ENCODE measurements at places on chromosomes 2 and 18.

DNA sequence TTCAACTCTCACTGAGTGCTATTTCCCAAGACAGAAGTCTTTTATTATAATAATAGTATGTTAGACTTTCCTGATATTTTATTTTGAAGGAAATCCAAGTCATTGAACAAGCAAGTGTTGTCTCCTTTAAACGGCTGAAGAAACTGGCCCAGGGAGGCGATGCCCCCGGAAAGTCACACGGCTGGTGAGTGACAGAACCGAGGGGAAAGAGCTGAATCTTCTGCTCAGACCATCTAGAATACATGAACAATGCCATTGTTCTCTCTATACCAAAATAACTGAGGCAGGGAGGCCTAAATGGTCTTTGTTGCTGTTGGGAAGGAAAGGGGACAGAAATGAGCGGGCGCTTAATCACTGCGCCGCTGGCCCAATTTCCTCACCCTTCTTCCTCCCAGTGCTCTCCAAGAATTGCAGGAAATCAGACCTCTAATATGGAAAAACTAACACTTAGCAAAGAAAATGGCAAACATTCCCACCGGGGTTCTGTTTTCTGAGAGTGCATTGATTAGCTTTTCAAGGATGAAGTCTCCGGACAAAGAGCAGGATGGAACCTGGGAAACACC is 101.5 kb downstream of the KLF7 start:
- DNase-seq = no peak

- no peak for DNase-seq
Observed at GRCh38 chr2:122329278-122329677, 573.8 kb downstream of the TSN start.

GRCh38 chr2:6676776-6677175 is 188.9 kb downstream of the CMPK2 start:
- DNase-seq = no peak

GRCh38 chr2:206921529-206921928 is 17.8 kb upstream of the CPO start:
- no peak for DNase-seq

DNA sequence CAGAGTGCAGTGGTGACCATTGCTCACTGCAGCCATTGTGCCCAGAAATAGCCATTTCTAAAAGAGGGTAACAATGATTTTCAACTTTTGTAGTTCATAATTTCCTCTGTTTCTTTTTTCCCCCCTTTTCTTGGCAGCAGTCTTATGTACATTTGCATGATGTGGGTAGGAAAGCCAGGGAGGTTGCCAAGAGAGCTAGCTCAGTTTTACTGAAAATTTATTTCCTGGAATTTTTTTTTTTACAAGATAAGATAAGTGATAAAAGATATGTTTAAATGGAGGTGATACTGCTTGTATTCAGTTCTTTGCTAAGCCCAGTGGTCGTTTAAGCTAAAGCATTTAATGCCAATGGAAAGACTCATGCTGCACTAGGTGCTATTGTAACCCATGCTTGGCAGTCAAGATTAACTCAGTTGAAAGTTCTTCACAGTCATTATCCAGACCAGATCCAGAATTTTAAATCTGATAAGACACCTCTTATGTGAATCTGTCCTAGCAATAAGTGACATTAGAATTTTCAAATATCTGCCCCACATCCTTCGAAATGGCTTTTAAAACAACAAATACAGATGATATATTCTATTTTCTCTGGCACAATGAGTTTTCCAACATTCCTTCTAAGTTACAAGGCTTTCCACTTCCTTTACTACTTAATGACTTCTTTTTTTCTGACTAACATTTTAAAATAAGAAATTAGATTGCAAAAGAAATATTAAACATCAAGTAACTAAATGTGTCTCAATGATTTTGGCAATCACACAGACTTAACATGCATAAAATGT is 4.4 kb upstream of the ATP8B1 start:
- DNase-seq = no peak

- no peak for DNase-seq
Observed at GRCh38 chr2:193428336-193428818, 1233.6 kb upstream of the TMEFF2 start.

GRCh38 chr2:128733450-128733849 is 414.8 kb upstream of the HS6ST1 start:
- DNase-seq = no peak

DNA sequence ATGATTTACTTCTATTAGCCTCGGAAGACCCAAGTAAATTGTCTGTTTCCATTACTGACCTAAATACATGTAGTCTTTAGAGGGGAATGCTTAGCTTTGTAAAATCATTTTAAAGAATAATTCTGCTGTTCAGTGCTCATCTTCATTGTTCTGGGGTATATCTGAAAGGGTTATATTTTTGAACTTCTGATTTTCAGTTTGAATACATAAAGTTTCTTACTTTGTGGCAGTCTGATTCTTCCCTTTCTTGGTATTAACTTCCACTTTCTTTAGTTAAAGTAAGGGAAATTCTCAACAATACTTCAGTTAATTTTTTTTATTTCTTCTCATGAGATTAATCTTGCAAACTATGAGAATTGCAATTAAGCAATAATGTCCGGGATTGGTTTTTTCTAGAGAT is 148.4 kb downstream of the DOCK10 start:
- DNase-seq = no peak

GRCh38 chr18:23540867-23541266 is 37.6 kb downstream of the RMC1 start:
- DNase-seq = no peak

- DNase-seq = no peak
Observed at GRCh38 chr18:8742387-8743361, 37.3 kb downstream of the MTCL1 start.

DNA sequence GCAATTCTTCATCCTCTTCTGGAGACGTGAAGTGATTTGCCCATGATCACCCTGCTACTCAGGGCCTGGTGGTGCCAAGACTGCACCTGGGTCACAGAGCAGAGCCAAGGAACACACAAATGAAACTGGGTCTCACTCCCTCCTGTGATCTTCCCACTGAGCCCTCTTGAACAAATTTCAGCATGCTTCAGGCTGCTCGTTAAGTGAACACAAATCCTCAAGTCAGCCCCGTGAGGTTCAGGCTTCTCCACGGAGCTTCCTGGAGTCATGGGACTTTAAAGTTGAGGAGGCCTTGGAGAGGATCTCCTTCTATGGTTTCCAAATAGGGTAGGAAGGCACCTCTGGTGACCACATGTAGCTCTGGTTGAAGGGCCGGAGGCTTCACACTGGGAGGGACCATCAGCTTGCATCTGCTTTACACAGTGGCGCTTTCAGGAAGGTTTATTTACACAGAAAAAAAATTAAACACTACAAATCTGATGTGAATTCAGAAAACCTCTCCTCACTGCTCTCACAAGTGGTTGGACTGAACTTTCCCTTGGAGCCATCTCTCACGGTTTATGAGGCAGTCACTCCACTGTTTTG is 255.4 kb downstream of the LOXHD1 start:
- no peak for DNase-seq

GRCh38 chr18:41921770-41922169 is 33.3 kb upstream of the PIK3C3 start:
- DNase-seq = no peak

DNA sequence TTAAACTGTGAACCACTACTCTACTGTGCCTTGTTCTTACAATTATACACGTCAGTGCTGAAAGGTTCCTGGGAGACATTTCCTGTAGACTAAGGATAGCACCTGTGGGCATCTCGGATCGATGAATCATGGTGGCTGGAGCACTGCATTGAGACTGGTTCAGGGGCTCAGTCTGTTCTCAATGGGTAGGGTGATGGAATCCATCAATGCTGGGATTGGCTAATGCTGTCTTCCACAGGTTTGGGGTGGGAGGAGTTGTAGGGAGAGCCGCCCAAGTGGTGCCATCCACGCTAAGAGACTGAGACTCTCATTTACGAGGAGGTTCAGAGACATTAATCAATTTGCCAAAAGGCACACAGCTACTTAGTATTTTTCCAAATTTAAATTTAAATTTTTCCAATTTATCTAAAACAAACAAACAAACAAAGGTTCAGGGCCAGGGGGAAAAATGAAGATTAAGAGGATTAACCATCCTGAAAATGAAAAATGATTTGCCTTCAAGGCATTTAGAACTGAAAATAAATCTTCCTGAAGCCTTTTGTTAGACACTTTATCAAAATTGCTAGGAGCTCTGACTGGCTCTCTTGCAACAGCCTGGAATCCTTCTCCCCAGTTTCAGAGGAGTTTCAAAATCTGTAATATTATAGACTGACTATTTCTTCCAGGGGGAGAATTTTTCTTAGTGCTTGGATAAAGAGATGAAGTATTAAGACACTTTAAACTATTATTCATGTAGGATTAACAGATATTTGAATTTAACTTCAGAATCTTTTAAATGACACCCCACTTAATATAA is 359.2 kb downstream of the TGIF1 start:
- DNase-seq = no peak

DNA sequence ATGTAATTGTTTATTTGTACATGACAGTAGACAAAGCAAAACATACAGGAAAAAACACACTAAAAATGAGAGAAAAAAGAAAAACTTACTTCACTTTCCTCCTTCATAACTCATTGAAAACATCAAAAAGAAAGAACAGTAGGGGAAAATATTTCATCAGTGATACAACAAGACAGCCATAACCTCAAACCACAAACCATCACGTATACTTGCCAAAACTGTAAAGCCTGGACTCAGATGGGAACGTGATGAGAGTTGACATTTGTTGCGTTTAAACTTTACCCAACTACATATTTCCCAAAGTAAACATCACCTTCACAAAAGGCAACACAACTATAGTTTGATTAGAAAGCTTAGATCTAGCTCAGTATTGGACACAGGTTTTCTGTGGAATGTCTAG is 278.2 kb upstream of the COL3A1 start:
- no peak for DNase-seq

DNA sequence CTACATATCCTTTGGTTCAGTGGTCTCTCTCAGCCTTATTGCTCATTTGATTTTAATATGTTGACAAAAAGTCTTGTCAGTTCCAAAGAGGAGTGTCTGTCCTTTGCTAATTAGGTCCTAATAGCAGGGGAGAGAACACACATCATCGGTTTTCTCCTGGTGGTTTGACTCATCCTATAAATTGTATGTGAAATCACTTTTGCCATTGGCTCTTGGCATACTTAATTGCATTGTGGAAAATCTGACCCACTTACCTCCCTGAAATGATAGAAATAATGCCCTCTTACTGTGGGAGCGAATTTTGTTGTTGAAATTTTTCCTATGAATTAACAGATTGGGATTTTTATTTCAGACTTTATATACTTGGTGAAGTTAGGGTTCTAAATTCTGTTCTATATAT is 58.3 kb downstream of the MTCL1 start:
- no peak for DNase-seq

DNA sequence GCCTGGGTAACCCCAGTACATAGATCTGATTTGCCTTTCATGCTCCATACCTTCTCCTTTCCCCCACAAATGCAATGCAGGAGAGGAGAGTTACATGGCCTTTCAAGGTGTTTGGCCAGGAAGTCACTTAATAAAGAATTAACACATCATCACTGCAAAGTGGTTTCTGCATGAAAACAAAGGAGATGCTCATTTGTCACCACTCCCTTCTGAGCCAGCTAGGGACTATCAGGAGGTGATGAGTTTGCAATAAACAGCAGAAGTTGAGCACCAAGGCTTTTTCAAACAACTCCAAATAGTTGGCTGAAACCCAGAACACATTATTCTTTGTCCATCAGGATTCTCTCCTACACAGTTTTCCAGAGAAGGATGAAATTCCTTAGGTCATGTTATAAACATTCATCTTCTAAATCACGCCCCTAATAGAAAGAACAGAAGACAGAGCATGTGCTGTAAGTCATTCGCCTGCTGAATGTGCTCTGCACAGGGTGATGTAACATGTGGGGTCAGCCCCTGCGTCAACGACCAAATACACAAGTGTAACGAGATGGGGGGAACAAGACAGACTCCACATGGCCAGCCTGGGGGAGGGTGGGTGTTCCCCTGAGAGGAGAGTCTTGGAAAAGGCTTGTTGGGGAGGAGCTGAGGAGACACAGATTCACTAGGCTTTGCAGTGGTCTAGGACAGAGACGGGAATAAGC is 87.3 kb upstream of the RMDN2 start:
- DNase-seq = no peak

DNA sequence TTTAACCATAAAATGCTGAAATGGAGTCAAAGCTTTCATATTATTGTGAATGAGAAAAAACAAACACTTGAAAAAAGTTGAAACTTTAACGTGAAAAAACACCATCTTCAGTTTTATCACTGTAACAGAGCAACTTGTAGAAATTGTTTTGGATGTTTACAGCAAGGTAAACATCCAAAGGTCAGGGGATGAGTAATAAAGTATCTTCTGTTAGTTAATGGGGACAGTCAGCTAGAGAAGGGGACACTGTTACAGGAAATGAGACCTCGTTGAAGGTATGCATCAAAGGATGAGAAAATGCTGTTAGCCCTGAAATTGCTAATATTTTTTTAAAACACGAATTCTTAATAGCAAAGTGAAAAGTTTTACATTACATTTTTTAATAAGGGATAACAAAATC is 2.9 kb downstream of the RHBDD1 start:
- no peak for DNase-seq

GRCh38 chr2:113227290-113227689 is 51.4 kb downstream of the PAX8 start:
- DNase-seq = no peak

DNA sequence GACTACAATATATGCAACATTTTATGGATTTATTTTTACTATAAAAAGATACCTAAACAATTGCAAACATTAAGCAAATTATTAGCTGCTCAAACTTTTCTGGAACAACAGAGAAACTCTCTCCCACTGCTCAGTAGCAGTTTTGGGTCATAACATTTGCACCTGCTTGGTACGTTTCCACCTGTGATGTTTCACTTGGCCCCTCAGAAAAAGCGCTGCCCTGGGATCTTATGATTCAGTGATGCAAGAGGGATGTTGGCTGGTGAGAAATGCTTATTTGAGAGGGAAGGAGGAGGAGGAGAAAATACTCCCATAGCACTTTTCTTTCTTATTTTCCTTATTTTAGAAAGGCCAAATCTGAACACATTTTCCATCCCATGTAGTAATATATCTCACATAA is 9.2 kb downstream of the IRS1 start:
- DNase-seq = no peak

DNA sequence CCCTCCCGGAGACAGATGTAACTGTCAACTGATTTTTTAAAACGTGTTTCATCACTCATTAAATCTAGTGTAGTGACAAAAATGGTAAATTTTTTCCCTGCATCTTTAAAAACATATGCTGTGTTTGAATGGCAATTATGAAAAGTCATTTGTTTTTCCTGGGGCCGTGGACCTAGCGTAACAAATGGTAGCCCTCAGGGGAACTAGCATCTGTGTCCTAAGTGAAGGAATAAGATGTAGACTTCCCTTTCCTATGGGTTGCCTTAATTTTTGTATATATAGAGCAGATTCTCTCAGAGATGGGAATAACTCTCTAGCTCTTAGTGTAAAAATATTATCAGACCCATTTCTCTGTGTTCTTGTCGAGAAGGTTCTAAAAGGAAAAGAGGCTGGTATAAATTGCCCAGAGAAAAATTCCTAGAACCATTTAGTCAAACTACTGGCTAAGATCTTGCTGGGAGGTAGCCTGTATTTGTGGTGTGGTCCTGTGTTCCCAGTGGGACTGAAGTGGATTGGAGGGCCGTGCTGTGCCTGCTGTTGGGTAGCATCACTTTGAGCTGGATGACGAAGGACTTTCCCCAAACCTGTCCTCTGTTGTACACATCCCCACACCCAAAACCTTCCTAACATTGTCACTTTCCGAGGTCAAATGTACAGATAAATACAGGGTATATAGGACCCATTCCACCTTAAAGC is 85.8 kb downstream of the LIMS1 start:
- no peak for DNase-seq
